Hypothalamus (tissue), 51 donors: ENCODE measurements at places on chromosomes 13 and 19.
A peak's percentile ranks its signal among the peaks of the same experiment; 100 is the strongest.

- DNase-seq, result no peak
Measured at GRCh38 chr19:50268041-50268440, 61.1 kb downstream of the KCNC3 start.

- DNase-seq, result peak; percentile 73
Measured at GRCh38 chr19:1855040-1855827, 7.0 kb upstream of the REXO1 start.

- DNase-seq, result peak; percentile 42
Measured at GRCh38 chr13:95195146-95195545, 106.1 kb downstream of the ABCC4 start.

GRCh38 chr19:4067396-4068046 lies 822 bp upstream of the ZBTB7A start:
- DNase-seq, result no peak

DNA sequence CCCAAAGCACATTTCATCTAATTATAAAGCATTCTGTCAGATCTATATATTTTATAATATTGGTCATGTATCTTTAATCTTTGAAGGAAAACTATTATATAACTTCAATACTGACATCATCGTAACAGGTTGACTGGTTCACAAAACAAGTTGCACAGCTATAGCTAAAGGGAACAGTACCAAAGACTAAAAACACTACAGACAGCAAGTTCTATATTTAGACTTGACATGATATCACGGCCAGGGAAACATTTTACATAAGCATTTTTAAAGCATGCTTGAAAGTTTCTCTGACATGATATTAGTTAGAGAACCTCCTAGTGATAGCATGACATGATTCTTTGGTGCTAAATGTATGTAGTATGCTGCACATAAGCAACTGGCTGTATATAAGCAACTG lies 182.5 kb downstream of the NDFIP2 start:
- DNase-seq, result no peak

GRCh38 chr19:38759590-38760003 lies 13.7 kb downstream of the LGALS7 start:
- no peak for DNase-seq

DNA sequence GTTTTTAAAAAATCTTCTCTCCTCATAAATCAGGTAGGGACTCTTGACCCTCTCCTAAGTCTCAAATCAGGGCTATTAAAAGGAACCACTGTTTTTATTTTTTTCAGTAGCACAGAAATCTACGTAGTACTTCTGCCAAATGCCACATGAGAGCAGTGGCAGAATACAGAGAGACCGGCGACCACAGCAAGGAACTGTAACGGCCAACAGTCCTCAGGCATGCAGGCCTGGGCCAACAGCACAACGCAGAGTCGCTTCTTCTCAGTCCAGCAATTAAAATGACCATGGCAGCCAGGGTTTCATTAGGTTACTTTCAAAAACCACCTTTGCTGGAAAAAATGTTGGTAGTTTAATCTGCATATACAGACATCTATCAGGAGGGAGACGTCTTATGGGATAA lies 34.2 kb downstream of the ANKRD10 start:
- no peak for DNase-seq

DNA sequence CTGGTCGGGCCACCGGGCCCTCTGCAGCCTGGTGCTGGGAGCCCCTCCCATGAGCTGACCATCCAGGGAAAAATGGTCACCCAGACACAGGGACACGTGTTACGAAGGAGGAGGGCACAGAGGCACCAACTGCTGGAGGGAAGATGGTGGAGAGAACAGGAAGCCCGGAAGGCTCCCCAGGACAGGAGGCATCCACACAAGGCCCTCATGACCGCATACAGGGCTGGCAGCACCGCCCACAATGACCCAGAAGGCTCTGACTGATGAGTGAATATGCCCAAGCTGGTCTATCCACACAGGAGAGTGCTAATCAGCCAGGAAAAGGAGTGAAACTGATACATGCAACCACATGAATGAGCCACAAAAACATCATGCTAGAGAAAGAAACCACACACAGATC lies 14.0 kb upstream of the TMEM86B start:
- no peak for DNase-seq

GRCh38 chr13:45928843-45929242 lies 77.3 kb upstream of the SIAH3 start:
- DNase-seq, result no peak

DNA sequence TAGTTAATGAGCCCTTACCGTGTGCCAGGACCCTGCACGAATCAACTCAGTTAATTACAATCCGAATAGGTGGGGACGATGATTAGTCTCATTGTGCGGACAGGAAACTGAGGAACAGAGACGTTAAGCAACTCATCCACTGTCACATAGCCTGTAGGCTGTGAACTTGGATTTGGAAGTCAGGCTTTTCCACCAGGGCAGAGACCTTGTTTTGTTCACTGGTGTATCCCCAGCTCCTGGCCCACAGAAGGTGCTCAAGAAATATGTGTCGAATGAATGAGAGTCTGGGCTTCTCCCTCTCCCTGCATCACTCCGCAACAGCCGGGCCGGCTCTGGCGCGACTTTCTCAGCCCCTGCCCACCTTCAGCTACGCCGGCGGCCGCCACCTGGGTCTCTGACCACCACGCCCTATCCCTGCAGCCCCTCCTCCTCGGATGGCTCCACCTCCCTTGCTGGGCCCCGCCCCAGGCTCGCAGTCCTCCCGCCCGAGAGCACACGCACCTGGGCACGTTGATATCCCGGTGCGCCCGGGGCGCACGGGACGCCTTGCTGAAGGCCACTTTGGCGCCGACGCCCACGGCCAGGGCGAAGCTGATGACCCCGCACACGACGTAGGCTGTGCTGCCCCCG lies 1.3 kb downstream of the SHISA7 start:
- DNase-seq, result no peak

- DNase-seq, result no peak
Measured at GRCh38 chr19:35754370-35755130, 2.3 kb downstream of the HSPB6 start.

- no peak for DNase-seq
Measured at GRCh38 chr19:29191005-29191404, 21.9 kb downstream of the UQCRFS1 start.

GRCh38 chr19:49272204-49272603 lies 52.8 kb downstream of the SLC6A16 start:
- DNase-seq, result no peak

DNA sequence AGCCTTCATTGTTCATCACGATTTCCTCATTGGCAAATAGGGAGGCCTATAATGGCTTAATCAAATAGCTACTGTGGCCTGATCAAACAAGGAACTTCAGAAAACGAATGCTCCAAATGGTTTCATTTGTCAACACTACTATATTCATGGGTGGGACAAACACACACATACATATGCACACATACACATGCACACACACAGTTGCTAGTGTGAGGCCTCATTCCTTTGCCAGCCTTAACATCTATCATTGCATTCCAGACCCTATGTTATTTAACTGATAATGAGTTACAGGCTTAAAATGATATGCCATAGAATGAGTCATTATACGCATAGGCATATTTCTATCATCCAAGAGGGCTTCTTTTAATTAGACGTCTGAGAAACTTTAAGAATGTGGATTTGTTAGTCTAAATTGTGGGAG lies 140.2 kb downstream of the KLF5 start:
- no peak for DNase-seq

- no peak for DNase-seq
Measured at GRCh38 chr13:35279500-35279899, 197.0 kb downstream of the MAB21L1 start.

- no peak for DNase-seq
Measured at GRCh38 chr13:23025864-23026608, 154.7 kb upstream of the SGCG start.

GRCh38 chr13:109694972-109695371 lies 91.4 kb downstream of the IRS2 start:
- no peak for DNase-seq

GRCh38 chr19:18340990-18341868 lies 831 bp downstream of the PGPEP1 start:
- DNase-seq, result peak; percentile 15

DNA sequence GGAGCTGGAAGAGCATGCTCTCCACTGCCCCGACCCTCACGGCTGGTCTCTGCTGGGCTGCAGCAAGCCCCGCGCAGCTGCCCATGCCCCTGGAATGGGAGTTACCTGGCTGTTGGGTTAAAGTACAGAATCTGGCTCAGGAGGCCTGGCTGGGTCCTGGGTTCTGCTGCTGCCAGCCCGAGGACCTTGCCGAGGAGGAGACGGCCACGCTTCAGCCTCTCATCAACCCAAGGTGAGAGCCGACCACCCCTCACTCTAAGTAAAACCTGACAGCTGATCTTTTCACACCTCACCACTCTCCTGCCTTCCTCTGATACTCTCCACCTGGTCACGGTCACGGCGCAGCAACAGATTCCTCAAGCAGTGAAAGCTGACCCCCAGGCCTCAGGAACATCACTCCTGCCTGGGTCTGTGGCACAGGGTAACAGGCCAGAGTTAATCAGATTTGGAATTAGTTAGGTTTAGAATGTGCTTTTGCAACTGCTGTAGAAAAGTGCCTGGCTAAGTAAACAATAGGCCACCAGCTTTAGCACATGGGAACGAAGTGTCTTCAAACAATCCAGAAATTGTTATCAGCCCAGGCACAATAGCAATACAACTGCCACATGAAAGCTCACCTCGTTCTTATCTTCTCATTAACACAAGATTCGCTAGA lies 20.5 kb downstream of the RAB20 start:
- no peak for DNase-seq

- no peak for DNase-seq
Measured at GRCh38 chr13:32629866-32630265, 43.6 kb downstream of the PDS5B start.

- DNase-seq, result no peak
Measured at GRCh38 chr19:4969292-4969771, 419 bp downstream of the KDM4B start.

- DNase-seq, result no peak
Measured at GRCh38 chr13:95411428-95412040, 110.3 kb upstream of the ABCC4 start.

DNA sequence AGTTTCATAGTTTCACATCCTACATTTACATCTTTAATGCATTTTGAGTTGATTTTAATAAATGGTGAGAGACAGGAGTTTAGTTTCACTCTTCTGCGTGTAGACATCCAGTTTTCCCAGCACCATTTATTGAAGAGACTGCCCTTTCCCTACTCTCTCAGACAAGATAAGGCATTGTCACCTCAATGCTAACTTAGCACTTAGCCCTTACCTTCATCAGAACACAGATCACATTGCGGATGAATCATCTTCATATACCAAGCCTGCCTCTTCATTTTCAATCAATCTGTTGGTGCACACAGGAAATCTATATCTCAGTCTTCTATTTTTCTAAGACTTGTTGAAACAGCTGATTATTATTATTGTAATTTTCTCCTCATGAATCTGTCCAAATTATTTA lies 396.6 kb upstream of the NBEA start:
- DNase-seq, result no peak

- DNase-seq, result no peak
Measured at GRCh38 chr19:28961772-28962500, 251.0 kb downstream of the UQCRFS1 start.

GRCh38 chr13:95647321-95647720 lies 2.8 kb upstream of the DZIP1 start:
- DNase-seq, result no peak

DNA sequence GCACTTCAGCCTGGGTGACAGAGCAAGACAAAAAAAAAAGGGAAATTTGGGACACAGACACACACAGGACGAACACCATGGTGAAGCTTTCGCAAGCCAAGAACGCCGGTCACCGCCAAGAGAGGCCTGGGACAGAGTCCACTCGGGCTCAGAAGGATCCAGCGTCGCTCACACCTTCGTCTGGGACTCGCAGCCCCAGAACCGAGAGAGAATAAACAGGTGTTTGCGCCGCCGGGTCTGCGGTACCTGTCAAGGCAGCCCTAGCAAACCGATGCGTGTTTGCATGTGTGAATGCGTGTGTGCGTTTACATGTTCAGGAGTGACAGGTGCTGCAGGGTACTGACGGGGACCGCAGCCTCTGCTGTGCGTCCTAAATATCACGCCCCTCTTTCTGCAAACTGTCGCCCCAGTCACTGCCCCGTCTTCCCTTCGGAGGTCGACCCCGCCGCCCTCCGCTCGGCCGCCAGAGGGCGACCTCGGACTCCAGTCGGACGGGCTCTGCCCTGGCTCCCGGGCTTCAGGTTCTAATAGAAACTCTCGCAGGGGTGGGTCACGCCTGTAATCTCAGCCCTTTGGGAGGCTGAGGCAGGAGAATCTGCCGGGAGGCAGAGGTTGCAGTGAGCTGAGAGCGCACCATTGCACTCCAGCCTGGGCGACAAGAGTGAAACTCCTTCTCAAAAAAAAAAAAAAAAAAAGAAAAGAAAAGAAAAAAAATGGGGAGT lies 11.8 kb upstream of the CSNK1G2 start:
- DNase-seq, result no peak

DNA sequence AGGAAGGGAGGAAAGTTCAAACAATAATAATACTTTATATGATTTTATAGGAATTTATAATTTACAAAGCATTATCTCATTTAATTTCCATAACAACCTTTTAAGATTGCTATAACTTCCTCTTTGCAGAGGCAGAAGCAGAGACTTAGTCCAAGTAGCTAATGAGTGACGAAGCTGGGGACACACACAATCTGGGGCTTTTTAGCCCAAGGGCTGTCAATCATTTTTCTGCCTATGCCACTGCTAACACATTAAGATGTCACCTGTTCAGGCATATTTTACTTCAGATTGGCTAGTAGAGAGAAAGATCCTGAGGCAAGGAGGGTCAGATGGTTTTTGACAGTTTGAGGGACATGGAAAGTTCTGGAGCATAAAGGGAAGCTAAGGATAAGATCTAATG lies 12.6 kb downstream of the SCEL start:
- DNase-seq, result no peak

- no peak for DNase-seq
Measured at GRCh38 chr19:13887018-13887436, 10.1 kb downstream of the NANOS3 start.

DNA sequence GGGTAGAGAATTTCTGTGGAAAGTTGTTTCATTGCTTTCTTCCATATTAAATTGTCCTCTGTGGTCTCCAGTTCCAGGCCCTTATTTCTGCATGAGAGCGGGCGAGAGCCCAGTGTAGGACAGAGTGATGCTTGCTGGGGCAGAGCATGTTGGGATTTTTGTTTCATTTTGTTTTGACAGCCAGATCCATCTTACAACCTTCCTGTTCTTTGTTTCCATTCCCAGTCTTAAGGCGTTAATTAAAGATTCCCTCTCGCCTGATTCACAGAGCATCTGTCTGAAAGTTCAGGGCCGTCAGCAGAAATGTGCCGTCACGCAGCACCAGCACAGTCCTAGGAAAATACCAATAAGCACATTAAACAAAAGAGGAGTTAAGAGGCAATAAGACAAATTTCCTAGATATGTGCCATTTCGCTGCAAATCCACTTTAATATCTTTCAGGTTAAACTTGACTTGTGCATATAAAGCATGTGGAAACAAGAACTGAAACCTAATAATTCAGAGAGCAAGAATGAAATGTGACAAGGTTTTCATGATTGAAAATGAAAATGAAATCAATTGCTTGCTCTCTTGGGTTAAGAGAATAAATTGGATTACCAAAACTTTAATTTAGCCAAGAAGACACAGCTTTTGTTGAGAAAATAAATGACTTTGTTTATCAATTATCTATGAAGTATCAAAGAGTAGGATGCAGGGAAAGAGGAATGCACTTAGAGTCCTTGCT lies 210.7 kb upstream of the SLC10A2 start:
- DNase-seq, result no peak

- no peak for DNase-seq
Measured at GRCh38 chr13:20128459-20128931, 32.4 kb downstream of the GJA3 start.

- DNase-seq, result no peak
Measured at GRCh38 chr13:27403203-27403678, 21.2 kb upstream of the GTF3A start.

- peak; percentile 59 for DNase-seq
Measured at GRCh38 chr19:42352301-42353259, 27.1 kb downstream of the MEGF8 start.

- DNase-seq, result peak; percentile 61
Measured at GRCh38 chr13:25171517-25172302, at the start of gene AMER2. AMER2 (minus strand) TSS chr13:25172288; CDS start chr13:25171619, 669 bp downstream.
